ENCODE measurements at places on chromosomes 4 and X. TPM values are rescaled to one million over a fixed set of nuclear protein-coding genes. Genes with fewer than 3 reads are reported as not detected.

PFKFB1 gene
- 0.12 TPM for total RNA-seq

HMGB3 gene
- 14.8 TPM for total RNA-seq

DNA sequence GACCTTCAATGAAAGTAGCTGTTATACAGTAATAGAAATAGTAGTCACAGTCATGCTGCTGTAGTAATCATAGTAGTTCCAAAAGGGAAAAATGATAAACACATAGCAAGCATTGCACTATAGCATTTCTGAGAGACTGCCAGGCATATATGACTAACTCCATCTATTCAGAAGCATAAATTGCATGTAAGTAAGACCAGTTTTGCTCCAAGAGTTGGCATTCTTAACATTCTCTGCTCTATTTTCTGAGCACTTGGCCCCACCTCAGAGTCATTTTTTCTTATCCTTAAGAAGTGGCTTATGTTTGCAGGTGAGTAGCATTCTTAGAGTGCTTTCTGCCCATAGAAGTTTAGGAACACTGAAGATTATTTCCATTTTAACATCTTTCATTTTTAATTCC is 490.3 kb upstream of the TECRL start:
- DNase-seq = no peak

DNA sequence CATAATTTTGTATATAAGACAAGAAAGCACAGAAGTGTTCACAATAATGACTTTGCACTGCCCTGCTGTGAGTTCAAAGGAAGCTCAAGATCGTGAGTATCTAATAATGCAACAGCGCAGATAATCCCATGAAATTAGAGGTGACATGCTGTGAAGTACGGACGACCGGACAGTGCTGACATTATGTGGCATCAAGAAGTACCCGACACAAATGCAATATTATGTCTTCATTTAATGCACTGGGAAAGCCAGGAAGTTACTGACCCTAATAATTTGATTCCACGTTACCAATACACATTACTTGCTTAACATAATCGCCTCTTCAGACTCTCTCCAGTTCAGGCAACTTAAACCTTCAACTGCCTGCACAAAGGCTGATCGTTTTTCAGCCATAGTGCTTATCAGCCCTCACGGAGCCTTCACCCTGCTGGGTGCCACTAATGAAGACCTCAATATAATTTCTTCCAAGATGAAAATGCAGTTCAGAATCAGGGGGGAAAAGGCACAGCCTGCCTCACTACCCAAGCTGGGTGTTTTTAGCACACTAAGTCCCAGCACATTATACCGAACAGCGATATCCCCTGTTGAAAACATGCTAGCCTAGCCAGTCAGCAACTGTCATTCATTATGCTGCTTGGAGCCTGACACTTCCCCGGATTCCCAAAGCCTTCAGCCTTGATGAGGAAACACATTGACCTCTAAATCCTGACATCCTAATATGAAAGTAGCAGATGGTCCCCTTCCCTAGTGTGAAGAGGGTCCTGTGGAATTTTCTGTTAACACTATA is 56.1 kb downstream of the SLC7A11 start:
- DNase-seq = no peak

SMIM10L2A gene
- total RNA-seq = 1.9 TPM

ZFP42 gene
- 0.09 TPM for total RNA-seq

RAB33A gene
- 1.2 TPM for total RNA-seq

- no peak for DNase-seq
Observed at GRCh38 chr4:11565899-11566298, 137.2 kb upstream of the HS3ST1 start.

UGT2B17 gene
- 4.9 TPM for total RNA-seq

GRCh38 chr4:7831858-7832730 is 107.6 kb downstream of the AFAP1 start:
- DNase-seq = no peak

DNA sequence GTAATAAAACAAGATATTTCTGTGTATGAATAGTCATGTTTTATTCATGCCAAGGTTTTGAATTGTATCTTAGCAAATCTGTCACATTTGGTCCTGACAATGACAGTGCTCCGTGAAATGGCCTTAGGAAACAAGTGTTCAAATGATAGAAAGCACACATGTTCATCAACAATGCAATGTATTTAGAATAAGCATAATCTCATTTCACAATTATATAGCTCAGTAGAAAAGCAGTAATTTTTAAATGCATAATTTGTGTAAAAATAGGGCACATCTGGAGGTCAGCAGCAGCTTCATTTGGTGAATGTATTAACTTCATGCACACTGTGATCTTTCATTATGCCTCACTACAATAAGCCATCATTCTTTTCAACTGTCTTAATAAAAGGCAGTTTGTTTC is 380.4 kb downstream of the GPM6A start:
- no peak for DNase-seq

- no peak for DNase-seq
Observed at GRCh38 chrX:9853307-9853706, 67.1 kb downstream of the SHROOM2 start.

CCDC158 gene
- total RNA-seq = 0.55 TPM

GRCh38 chr4:171948038-171948437 is 134.8 kb downstream of the GALNTL6 start:
- no peak for DNase-seq

TBL1X gene
- 37.1 TPM for total RNA-seq

IL1RAPL1 gene
- total RNA-seq = 0.29 TPM

NPY1R gene
- 6.3 TPM for total RNA-seq

REELD1 gene
- total RNA-seq = 0.43 TPM

GRCh38 chr4:24655326-24655725 is 71.0 kb upstream of the DHX15 start:
- DNase-seq = no peak

DNA sequence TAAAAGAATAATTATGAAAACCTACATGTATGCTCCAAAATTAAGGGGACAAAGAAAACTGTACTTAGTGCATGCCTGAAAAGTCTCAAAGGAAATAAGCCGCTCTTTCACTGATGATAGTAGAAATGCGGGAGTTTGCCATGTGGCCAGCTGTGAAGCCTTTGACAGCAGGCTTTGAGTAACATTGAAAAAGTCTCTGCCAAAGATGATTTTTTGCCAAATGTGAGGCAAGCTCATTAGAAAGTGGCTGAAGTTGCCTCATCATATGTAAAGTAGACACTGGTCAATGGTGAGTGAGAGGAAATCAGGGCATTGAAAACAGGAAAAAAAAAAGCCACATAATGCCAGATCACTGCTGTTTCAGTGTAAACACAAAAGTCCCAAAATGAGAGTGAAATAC is 2360.1 kb downstream of the PCDH7 start:
- no peak for DNase-seq

- no peak for DNase-seq
Observed at GRCh38 chr4:108662629-108663028, 12.2 kb downstream of the OSTC start.

DNA sequence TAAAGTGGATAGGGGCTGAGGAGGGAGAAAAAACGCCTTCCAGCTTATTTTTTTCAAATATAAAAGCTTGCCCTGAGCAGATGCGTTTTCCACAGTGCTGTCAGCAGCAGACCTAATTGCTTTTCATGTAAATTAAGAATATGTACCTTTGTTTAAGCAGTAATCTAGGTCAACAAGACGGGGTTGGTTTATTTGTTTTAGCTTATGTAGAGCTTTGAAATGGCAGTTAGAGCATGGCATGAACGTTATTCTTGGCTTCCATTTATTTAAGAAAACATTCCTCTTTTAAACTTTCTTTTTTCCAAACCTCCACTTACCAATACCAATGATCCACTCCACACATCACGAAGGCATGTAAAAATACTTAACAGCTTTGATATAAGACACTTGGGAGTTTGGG is 220.3 kb upstream of the TENM3 start:
- DNase-seq = no peak

DNA sequence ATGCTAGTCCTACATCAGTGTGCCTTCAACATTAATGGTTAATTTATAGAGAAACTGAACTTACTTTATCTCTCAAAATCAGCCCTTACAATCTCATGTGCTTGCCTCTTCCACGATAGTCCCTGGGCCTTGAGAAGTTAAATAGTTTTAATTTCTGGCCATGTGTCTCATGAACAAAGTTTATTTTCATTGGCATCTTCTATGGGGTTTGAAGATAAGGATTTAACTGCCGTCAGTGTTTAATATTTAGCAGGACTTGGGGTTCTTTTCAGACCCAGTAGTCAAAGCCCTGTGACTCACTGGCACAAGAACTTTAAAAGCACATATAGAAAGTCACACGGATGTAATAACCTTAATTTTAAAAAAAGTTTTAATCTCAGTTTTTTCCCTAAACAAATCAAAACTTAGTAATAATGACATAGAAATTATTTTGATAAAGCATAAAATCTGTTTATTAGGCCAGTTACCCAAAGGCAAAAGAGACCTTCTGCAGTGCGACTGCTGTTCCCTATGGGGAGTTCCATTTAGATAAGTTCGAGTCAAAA is 10.1 kb upstream of the MPP1 start:
- DNase-seq = no peak

CAPN6 gene
- total RNA-seq = 35.6 TPM

TBX22 gene
- not detected for total RNA-seq

DNA sequence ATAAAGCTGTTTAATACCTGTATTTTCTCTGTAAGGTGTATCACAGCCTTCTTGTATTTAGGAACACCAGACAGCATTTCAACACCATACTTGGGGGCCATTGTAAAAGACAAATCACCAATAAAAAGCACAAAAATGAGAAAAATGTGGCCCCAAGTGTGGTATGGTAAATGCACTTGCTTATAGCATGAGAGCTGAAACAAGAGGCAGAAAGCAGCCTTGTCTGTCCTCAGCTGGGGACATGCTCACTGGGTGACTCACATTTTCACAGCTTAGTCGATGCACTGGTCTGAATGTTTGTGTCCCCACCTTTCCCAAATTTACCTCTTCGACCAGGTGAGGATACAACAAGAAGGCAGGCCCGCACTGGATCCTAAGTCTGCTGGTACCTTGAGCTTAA is 639.7 kb upstream of the AGA start:
- DNase-seq = no peak

ANK2 gene
- total RNA-seq = 13.7 TPM

DNA sequence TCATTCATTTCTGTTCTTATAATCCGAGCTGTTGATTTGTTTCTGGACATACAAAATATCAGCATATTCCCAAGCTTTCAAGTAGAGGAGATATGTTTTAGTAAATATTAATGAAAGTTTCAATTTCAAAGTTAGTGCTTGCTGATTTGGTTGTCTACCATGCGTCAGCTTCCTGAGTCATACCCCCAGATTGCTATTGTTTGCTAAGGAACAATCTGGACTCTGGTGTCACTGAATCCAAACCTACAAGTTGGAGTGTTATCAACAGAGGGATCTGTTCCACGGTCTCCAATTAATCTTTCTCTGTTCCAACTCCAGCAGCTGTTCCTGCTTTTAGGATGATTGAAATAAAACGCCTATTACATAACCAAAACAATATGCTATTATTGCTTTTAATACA is 96.1 kb upstream of the FAM9A start:
- DNase-seq = no peak

GRCh38 chr4:121255986-121256750 is 92.0 kb upstream of the TNIP3 start:
- no peak for DNase-seq

BEX5 gene
- total RNA-seq = 41.1 TPM

DNA sequence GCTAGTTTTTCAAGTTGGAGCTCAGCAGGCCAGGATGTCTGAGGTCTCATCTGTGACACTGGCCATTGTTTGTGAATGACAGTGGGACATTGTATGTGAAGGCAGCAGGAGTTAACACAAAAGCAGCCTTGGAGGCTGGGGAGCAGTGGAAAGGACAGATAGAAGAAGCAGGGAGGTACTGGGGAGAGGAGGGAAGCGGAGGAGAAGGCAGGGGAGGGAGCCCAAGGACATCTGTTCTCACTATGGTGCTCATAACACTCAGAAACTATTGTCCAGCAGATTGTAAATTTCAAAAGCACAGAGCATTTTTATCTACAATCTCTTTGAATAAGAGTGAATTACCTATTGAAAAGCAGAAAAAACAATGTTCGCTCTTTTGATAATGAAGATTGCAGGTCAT is 253.6 kb upstream of the DIPK2B start:
- no peak for DNase-seq

DNA sequence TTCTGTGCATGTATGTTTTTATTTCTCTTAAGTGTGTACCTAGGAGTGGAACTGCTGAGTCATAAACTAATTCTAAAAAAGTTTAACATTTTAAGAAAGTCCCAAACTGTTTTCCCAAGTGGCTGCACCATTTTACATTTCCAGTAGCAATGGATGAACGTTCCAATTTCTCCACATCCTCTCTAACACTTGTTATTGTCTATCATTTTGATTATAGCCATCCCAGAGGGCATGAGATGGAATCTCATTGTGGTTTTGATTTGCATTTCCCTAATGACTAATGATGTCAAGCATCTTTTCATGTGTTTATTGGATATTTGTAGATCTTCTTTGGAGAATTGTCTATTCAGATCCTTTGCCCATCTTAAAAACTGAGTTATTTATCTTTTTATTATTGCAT is 82.5 kb downstream of the PPEF1 start:
- DNase-seq = no peak

GRCh38 chrX:2474963-2475726 is 25.6 kb downstream of the DHRSX start:
- DNase-seq = no peak

- DNase-seq = no peak
Observed at GRCh38 chr4:87097075-87097474, 123.3 kb downstream of the KLHL8 start.

DNA sequence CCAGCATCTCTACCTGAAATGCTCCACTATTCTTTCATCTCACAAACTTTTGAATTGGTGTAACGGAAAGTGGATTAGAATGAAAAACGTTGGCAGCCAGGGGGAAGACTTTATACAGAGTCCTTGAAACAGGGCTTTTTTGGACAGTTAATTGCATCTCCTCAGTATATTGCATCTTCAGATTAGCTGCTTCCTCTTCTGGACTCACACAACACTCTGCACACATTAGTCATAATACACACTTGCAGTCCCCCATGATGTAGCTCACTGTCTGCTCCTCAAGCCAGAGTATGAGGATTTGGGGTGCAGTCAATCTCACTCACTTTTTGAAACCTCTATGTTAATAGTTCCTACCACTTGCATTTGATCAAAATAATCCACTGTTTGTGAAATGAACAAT is 101.0 kb downstream of the ADGRA3 start:
- no peak for DNase-seq

LAMTOR3 gene
- total RNA-seq = 46.5 TPM

GRCh38 chr4:40722576-40723161 is 27.1 kb upstream of the NSUN7 start:
- DNase-seq = peak; percentile 89

FMR1NB gene
- not detected for total RNA-seq

GRCh38 chrX:10506781-10507180 is 113.6 kb downstream of the MID1 start:
- DNase-seq = no peak

- DNase-seq = no peak
Observed at GRCh38 chr4:171288816-171289432, 524.3 kb upstream of the GALNTL6 start.

NPY5R gene
- 0.23 TPM for total RNA-seq
